ENCODE measurements at places on chromosomes 16 and 17.

DNA sequence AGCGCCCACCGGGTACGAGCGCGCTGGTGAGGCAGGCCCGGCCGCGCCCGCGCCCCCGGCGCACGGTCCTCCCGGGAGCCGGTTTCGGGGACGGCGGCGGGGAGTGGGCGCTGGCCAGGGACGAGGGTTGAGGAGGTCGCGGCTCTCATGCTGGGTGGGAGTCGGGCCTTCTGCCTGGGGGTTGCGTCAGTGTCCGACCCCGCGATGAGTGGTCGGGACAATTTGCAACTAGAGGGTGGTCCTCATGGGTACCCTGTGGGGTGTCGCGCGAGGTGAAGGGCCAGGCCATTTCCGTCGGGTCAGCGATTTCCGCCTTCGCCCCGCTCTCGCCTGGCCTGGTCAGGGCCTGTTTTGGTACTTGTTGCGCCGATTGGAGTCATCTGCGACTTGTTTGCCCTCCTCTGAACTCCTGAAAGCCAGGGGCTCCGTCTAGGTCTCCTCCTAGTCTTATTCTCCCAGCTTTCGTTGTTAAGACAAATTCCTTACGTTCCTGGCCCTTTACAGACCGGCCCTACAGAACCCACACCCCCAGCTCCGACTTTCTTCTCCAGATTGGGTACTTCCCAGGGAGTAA is 14.9 kb downstream of the NAA60 start:
- DNase-seq = peak; percentile 50

DNA sequence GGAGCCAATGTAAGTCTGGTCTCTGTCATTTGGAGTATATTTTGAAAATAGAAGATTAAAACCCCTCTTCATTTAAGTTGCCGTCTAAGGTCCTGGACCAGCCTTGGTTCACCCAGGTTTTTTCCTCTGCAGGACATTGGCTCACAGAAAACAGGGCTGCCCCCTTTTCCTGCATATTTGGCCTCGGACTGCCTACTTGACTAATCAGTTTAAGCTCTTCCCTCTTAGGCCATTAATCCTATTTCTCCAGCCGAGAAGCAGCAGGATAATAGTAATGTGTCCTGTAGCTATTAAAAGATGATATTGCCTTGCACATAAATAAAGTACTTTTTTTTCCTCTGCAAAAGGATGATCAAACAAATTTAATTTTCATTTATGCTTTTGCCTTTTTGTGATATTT is 52.1 kb downstream of the PRKCA start:
- DNase-seq = no peak

- DNase-seq = no peak
Observed at GRCh38 chr16:3513892-3514583, 13.2 kb downstream of the CLUAP1 start.

GRCh38 chr16:78696797-78697196 is 597.3 kb downstream of the WWOX start:
- DNase-seq = no peak

DNA sequence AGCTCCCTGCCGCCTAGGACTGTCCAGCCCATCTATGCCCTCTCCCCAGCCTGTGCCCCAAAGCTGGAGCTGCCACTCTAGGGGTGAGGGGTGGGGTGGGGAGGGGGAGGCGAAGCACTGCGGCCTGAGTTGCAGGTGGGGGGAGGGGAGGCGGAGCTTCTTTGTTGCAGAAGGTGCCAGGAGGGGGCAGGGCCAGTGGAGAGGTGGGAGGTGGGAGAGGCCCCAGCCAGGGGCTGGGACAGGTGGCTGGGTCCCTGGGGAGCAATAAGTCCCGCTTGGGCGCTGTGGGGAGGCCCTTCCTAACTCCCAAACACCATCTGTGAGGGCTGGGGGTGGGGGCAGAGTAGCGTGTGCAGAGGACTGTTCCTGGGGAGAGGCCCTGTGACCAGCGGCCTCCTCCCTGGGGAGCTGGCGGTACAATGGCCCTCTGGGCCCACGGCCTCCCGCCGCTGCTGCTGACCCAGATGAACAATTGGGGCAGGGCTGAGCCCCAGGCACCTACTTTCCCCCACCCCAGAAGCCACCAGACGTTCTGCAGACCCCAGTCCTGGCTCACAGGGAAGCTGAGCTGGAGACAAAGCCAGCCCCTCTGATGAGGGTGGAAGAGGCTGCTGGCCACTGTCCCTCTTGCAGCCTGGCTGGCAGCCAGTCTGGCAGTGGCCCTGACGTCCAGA is 2.2 kb upstream of the NTN3 start:
- no peak for DNase-seq

DNA sequence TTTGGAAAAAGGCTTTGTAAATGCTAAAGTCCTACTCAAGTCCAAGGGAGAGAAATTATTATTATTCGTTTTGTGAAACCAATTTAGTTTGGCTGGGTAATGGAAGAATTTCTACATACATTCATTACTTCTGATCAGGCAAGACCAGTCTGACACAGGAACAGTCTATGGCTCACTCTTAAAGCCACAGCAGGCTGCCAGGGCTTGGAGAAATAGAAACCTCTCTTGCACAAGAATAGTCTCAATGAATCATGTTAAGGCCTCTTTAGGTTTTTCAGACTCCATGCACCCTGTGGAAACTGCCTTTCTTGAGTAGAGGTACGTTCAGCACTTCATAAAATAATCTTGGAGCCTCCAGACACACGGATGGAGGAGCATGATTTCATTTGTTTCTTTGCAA is 167.7 kb downstream of the IRX3 start:
- DNase-seq = peak; percentile 13

DNA sequence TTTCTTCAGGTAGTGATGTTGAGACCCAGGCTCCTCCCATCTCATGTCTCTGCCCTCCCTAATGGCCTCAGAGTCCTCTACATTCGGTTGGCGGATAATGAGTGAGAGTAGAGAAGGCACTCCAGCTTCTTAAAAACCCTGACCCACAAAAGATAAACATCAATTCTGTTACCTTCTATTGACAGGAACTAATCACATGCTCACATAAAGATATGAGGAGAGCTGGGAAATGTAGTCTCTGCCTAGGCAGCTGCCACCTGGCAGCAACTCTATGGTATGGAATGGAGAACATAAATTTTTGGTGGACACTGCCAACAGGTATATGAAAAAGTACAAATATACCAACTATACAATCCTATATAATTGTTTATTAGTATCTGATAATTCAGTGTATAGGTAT is 110.7 kb upstream of the HLF start:
- DNase-seq = no peak

GRCh38 chr17:8668176-8668740 is 37.7 kb upstream of the MYH10 start:
- peak; percentile 79 for DNase-seq

GRCh38 chr17:57260325-57261083 is 4.2 kb downstream of the MSI2 start:
- DNase-seq = no peak

- no peak for DNase-seq
Observed at GRCh38 chr16:30907064-30907463, 10.7 kb downstream of the CTF1 start.

DNA sequence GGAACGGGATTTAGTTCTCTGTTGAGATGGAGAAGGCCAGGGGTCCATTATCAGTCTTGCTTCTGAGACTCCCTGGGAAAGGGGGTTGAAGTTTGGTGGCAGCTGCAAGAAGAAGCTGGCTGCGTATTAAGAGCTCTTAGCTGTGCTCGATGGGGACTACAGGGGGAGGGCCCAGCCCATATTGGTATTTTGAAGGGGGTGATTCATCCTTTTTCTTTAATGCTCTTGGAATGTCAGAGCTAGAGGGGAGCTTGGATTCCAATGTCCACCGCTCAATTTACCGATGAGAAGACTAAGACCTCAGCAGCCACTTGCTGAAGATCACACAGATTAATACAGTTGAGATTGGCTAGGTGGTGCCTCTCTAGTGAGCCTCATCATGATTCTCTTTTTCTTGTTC is 5.0 kb downstream of the NOG start:
- DNase-seq = no peak

- DNase-seq = no peak
Observed at GRCh38 chr16:4110065-4110464, 6.2 kb downstream of the ADCY9 start.

All from fibroblast of pulmonary artery (primary cell).